ENCODE measurements at places on chromosomes 7 and 10. TPM values are rescaled to one million over a fixed set of nuclear protein-coding genes. Genes with fewer than 3 reads are reported as not detected.
A peak's percentile ranks its signal among the peaks of the same experiment; 100 is the strongest.

Gene ADCYAP1R1
- not detected for total RNA-seq

GRCh38 chr10:109411917-109412316 lies 511.4 kb downstream of the XPNPEP1 start:
- no peak for ATAC-seq

Gene VAX1
- not detected for total RNA-seq

DNA sequence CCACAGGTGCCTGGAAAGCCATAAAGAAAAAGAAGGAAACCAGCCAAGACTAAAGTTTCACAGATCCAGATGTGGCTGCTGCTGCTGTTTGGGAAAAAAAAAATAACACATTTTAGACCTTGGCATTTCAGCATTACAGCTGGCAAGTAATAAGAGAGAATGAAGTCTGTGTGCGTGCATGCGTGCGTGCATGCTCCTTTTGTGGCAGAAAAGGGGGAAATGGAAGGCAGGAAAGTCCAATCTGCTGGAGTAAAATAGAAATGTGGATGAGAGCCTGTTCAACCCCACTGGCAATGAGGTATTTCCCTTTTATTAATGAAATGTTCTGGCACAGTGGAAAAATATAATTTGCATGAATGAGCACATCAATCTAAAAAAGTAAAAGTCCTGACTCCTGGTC lies 137.0 kb upstream of the SEMA3A start:
- no peak for ATAC-seq

DNA sequence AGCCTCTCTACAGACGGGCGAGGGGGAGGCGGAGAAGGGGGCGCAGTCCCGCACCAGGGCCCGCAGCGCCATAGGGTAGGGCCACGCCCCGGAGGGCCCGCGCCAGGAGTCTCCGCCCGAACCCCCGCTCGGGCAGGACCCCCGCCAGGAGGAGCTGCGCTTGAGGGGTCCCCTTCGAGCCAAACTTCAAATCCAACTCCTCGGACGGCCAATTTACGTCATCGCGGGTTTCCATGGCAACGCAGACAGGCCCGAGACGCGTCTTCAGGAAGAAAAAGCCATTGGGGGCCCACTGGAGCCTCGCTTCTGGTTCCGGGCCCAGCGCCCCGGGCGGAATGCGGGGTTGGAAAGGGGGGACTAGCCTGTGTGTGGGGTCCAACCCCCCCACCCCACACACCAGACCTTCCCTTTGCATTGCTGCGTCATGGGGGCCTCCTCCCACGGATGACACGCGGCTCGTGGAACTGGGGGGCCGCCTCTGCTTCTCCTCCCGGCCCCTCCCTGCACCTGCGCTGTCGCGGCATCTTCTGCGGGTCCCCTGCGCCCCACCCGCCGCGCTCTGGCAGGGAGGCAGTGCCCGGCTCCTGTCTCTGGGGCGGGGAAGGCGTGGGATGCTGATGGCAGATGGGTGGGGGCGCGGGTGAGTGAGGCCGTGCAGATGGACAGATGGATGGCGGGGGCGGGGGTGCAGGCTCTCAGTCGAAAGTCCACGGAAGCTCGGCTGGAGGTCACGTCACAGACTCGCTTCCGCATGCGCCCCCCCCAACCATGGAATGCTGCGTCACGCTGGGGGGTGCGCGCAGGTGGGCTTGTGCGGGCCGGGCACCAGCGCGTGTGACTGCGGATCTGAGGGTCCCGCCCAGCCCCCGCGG lies 1.2 kb downstream of the CALY start:
- ATAC-seq, result peak; percentile 36

- ATAC-seq, result no peak
These were observed 239.1 kb downstream of the ZMYND11 start for GRCh38 chr10:374354-374753.

Measured in activated T-helper 17 cell treated with anti-CD3 and anti-CD28 coated beads, Interleukin-2, amount 50 U/mL, for 72 hours (primary cell).